ENCODE measurements at places on chromosomes 11 and 22.

GRCh38 chr22:37910890-37911672, 5.0 kb downstream of the MICALL1 start:
- no peak for DNase-seq
- H3K4me1 ChIP-seq: no peaks in the 10 kb centered on the region
- H3K27me3 ChIP-seq: no peaks in the 10 kb centered on the region
- no peak overlapping the region for H3K4me3 ChIP-seq
- no peak overlapping the region for H3K27ac ChIP-seq

DNA sequence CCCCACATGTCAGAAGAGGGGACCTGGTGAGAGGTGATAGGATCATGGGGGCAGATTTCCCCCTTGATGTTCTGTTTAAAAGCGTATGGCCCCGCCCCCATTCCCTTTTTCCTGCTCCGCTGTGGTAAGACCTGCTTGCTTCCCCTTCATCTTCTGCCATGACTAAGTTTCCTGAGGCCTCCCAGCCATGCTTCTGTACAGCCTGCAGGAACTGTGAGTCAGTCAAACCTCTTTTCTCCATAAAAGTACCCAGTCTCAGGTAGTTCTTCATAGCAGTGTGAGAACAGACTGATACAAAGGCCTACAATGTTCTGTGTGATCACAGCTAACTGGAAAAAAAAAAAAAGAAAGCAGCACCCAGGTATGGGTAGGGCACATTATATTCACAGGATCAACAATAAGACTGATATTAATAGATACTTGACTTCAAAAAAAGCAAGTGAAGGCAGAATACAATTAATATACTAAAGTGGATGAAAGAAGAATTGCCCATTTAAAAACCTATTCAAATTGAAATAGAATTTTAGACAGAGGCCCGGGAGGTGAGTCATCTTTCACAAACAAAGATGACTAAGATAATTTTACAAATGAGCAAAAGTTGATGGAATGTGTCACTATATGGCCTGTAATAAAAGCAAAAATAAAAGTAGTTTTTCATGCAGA, 1.7 kb upstream of the OR52K1 start:
- H3K4me1 ChIP-seq: no peaks in the 10 kb centered on the region
- H3K27me3 ChIP-seq: no peaks in the 10 kb centered on the region
- no peak for DNase-seq
- H3K4me3 ChIP-seq: no peak overlapping the region
- H3K27ac ChIP-seq: no peak overlapping the region
- H3K36me3 ChIP-seq: no peaks in the 10 kb centered on the region

GRCh38 chr22:47836957-47837356, 1074.5 kb downstream of the TBC1D22A start:
- no peak for DNase-seq
- H3K27me3 ChIP-seq: peaks cover 5% of the 10 kb centered on the region
- no peaks in the 10 kb centered on the region for H3K36me3 ChIP-seq
- H3K4me3 ChIP-seq: no peak overlapping the region
- H3K4me1 ChIP-seq: no peaks in the 10 kb centered on the region

GRCh38 chr22:45969414-45969799, 7.6 kb downstream of the WNT7B start:
- peaks cover 38% of the 10 kb centered on the region for H3K4me1 ChIP-seq
- DNase-seq: no peak
- no peaks in the 10 kb centered on the region for H3K36me3 ChIP-seq
- H3K27ac ChIP-seq: no peak overlapping the region
- H3K27me3 ChIP-seq: peaks cover 93% of the 10 kb centered on the region
- no peak overlapping the region for H3K4me3 ChIP-seq

GRCh38 chr22:50141891-50142363, 28.6 kb upstream of the PANX2 start:
- H3K4me3 ChIP-seq: no peak overlapping the region
- no peak for DNase-seq
- no peaks in the 10 kb centered on the region for H3K27me3 ChIP-seq

All from common myeloid progenitor, CD34-positive (primary cell).